ENCODE measurements at places on chromosomes 4 and X. TPM values are rescaled to one million over a fixed set of nuclear protein-coding genes. Genes with fewer than 3 reads are reported as not detected.

GRCh38 chr4:164695650-164696049 is 58.3 kb upstream of the SMIM31 start:
- no peaks in the 10 kb centered on the region for H3K27me3 ChIP-seq
- H3K4me3 ChIP-seq: no peak overlapping the region
- H3K4me1 ChIP-seq: no peaks in the 10 kb centered on the region
- DNase-seq: no peak
- H3K27ac ChIP-seq: no peak overlapping the region

- H3K4me3 ChIP-seq: no peak overlapping the region
- H3K27ac ChIP-seq: no peak overlapping the region
- no peaks in the 10 kb centered on the region for H3K4me1 ChIP-seq
- no peak for DNase-seq
- no peaks in the 10 kb centered on the region for H3K36me3 ChIP-seq
Measured at GRCh38 chrX:63526863-63527262, 175.7 kb upstream of the SPIN4 start.

GRCh38 chr4:102757681-102758080 is 3.1 kb downstream of the MANBA start:
- no peak overlapping the region for H3K27ac ChIP-seq
- H3K27me3 ChIP-seq: no peaks in the 10 kb centered on the region
- H3K4me3 ChIP-seq: no peak overlapping the region
- peaks cover 31% of the 10 kb centered on the region for H3K4me1 ChIP-seq
- DNase-seq: no peak

DNA sequence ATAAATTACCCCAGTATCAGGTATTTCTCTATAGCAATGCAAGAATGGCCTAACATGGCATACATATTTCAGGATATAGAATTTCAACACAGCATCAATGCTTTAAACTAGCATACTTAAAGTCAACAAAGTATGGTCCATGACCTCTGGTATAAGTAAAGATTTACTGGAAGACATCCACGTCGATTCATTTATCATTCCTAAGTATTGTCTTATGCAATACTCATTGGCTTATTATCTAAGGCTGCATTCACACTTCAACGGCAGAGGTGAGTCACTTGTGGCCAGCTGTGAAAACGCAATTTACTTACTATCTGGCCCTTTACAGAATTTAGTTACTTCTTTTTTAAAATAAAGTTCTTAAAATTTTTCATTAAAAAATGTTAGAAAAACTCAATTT is 42.6 kb downstream of the ADGRA3 start:
- no peak overlapping the region for H3K4me3 ChIP-seq
- H3K4me1 ChIP-seq: peaks cover 27% of the 10 kb centered on the region
- H3K27ac ChIP-seq: no peak overlapping the region
- no peak for DNase-seq
- no peaks in the 10 kb centered on the region for H3K36me3 ChIP-seq

DNA sequence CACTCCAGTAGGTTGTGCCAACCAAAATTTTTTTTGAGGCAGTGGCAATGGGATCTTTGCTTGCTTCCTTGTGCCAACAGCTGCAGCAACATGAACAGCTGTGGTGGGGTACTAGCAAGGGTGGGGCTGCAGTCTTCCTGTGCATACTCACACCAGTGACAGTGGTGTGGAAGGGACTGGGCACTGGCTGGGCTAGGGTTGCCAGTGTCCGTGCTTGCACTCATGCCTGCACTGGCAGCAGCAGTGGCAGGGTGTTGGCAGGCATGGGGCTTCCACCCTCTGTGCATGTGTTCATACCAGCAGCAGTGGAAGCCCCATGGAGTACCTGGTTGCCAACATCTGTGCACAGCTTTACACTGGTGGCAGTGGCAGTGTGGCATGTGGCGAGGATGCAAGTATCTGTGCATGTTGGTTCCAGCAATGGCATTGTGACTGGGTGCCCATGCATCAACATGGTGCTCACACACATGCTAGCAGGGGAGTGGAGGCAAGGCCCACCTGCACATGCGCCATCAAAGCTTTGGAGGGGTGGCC is 1312.6 kb downstream of the PCDH18 start:
- DNase-seq: no peak
- no peaks in the 10 kb centered on the region for H3K27me3 ChIP-seq
- no peaks in the 10 kb centered on the region for H3K36me3 ChIP-seq
- H3K4me1 ChIP-seq: no peaks in the 10 kb centered on the region
- no peak overlapping the region for H3K4me3 ChIP-seq

DNA sequence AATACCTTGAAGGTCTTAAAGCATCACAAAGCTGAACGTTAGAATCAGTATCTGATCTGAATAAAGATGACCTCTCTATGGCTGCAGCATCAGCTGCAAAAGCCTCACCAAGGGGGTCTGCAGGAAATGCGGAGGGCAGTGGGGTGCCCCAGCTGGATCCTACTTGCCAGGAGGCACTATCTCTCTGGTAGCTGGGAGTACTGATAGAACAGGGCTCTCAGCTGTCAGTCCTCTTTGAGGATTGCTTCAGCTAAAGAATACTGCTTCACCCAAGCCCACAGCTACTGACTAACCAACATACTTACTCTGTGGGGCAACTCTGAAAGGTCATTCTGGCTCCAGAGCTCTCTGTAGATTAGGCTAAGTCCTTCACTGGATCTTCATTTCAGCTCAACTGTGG is 112.5 kb upstream of the ZFP42 start:
- no peaks in the 10 kb centered on the region for H3K36me3 ChIP-seq
- H3K4me3 ChIP-seq: no peak overlapping the region
- no peak overlapping the region for H3K27ac ChIP-seq
- no peaks in the 10 kb centered on the region for H3K4me1 ChIP-seq
- H3K27me3 ChIP-seq: no peaks in the 10 kb centered on the region
- no peak for DNase-seq

- H3K36me3 ChIP-seq: no peaks in the 10 kb centered on the region
- H3K4me1 ChIP-seq: peaks cover 9% of the 10 kb centered on the region
- peak overlapping the region; percentile 10 for H3K27ac ChIP-seq
- peak; percentile 58 for DNase-seq
- H3K4me3 ChIP-seq: no peak overlapping the region
Measured at GRCh38 chr4:37528166-37528885, 157.8 kb downstream of the RELL1 start.

DNA sequence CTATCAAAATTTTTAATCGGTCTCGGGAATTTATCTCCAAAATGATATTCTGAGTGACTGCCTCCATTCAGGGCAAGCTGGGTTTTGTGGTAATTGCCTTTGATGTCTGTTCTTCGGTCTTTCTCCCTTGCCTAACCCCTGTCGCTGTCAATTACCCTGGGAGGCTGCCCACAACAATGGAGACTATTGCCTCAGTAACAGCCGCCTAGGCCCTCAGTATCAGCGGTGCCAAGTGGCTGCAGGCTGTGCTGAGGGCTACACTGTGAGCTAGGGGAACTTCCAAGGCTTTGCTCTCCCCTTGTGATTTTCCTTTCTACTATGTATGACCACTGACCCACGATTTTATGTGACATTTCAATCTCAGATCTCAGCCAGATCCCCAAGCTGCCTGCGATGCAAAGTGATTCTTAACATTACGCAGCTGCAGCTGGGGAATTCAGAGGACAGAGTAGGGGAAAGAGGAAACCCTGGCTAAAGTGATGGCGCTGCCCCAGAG is 36.3 kb upstream of the REST start:
- no peak overlapping the region for H3K27ac ChIP-seq
- H3K27me3 ChIP-seq: no peaks in the 10 kb centered on the region
- no peak for DNase-seq
- no peak overlapping the region for H3K4me3 ChIP-seq
- H3K36me3 ChIP-seq: no peaks in the 10 kb centered on the region
- H3K4me1 ChIP-seq: no peaks in the 10 kb centered on the region

DNA sequence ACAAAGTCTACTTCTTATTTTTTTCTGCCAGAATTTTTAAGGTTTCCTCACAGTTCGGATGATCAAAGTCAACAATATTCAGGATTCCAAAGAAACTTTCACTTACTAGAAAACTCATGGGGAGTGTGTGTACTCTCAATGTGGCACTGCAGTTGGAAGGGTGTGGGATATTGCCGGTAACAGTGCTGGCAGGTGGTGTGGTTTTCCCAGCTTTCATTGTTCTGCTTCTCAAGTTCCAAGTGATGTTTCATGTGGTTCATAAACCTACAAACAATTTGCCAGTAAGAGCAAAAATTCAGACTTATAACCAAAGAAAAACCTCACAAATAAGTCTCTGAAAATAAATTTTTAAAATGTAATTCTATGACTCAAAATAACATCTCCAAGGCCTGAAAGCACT is 39.8 kb downstream of the ZNF280C start:
- no peaks in the 10 kb centered on the region for H3K36me3 ChIP-seq
- H3K27ac ChIP-seq: no peak overlapping the region
- no peaks in the 10 kb centered on the region for H3K27me3 ChIP-seq
- DNase-seq: no peak
- no peaks in the 10 kb centered on the region for H3K4me1 ChIP-seq

TASL gene
- total RNA-seq: 0.26 TPM

GRCh38 chr4:85498068-85498733 is 23.3 kb downstream of the ARHGAP24 start:
- no peaks in the 10 kb centered on the region for H3K36me3 ChIP-seq
- H3K4me3 ChIP-seq: no peak overlapping the region
- H3K27ac ChIP-seq: peak overlapping the region; percentile 39
- peaks cover 37% of the 10 kb centered on the region for H3K4me1 ChIP-seq
- H3K27me3 ChIP-seq: no peaks in the 10 kb centered on the region

DNA sequence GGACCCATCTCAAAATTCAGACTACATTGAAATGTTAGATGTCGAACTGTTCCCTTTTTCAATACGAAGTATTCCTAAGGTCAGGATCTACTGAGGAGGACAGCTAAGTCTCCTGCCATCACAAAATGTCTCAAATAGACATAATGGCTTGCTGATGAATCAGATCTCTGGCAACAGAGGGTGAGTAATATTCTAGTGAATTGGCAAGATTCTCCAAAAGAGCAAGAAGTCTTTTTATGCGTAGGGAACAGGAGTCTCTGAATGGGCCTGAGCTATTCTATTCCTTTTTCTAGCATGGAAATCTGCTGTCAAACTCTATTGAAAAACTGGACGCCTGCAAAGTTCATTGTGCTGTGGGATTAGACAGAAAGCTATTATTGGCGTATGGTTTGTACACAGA is 145.4 kb downstream of the FNIP2 start:
- DNase-seq: no peak
- H3K27ac ChIP-seq: no peak overlapping the region
- H3K27me3 ChIP-seq: no peaks in the 10 kb centered on the region

HMGN5 gene
- 2.1 TPM for total RNA-seq

DNA sequence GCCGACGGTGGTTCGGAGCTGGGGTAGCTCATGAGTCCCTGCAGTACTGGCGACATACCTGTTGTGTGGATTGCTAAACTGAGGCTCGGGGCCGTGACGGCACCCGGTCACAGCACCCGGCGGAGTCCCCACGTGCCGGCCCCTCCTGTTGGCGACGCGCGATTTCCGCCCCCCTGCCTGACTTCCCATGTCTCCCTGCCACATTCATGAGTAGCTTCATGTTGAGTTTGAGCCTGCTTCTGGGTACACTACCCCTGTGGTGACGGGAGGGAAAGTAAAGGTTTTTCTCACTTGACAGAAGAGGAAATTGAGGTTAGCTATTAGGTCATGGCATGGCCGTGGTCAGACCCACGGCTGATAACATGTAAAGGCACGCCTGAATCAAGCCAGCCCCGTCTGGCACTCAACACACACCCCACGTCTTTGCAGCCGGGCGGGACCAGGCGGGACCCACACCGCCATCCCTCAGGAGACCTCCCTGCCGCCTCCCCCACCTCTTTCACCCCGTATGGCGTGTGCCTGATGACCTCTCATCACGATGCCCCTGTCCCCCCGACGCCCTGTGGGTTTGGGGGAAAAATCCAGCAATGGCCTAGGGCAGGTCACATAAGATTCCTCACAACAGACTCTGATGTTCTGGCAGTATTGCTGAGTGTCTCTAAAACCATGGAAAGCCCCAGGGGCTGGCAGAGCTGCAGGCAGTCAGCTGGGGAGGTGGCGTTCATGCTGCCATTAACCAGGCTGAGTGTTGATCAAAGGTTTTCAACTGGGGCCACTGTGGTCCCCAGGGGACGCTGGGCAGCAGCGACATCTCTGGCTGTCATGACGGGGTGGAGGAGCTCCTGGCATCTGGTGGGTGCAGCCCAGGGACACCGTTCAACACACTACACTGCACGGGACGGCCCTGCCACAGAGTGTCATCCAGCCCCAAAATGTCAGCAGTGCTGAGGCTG is 29.2 kb downstream of the P2RY8 start:
- no peaks in the 10 kb centered on the region for H3K36me3 ChIP-seq
- H3K27me3 ChIP-seq: no peaks in the 10 kb centered on the region
- H3K4me3 ChIP-seq: no peak overlapping the region
- no peak overlapping the region for H3K27ac ChIP-seq

DNA sequence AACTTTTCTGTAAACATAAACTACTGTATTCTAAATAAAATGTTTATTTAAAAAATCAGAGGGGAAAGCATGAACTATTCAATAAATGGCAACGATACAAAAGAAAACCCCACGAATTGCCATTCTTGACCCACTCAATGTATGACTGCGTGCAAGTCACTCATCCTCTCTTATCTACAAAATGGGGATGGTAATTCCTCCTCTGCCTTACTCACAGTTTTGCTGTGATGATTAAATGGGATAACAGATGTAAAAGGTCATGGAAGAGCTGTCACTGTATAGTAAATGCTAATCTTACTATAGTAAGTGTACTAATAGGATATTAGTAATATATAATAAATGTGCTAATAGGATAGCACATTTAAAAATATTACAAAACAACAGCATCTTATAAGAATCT is 173.4 kb downstream of the SCFD2 start:
- no peaks in the 10 kb centered on the region for H3K27me3 ChIP-seq
- H3K36me3 ChIP-seq: no peaks in the 10 kb centered on the region
- H3K4me3 ChIP-seq: no peak overlapping the region
- peaks cover 12% of the 10 kb centered on the region for H3K4me1 ChIP-seq

RAB9B gene
- total RNA-seq: 0.78 TPM

- no peaks in the 10 kb centered on the region for H3K36me3 ChIP-seq
- H3K27me3 ChIP-seq: no peaks in the 10 kb centered on the region
- H3K4me3 ChIP-seq: no peak overlapping the region
- H3K27ac ChIP-seq: no peak overlapping the region
- peak; percentile 44 for DNase-seq
- H3K4me1 ChIP-seq: peaks cover 21% of the 10 kb centered on the region
Measured at GRCh38 chrX:7076245-7076661, 71.3 kb upstream of the STS start.

DNA sequence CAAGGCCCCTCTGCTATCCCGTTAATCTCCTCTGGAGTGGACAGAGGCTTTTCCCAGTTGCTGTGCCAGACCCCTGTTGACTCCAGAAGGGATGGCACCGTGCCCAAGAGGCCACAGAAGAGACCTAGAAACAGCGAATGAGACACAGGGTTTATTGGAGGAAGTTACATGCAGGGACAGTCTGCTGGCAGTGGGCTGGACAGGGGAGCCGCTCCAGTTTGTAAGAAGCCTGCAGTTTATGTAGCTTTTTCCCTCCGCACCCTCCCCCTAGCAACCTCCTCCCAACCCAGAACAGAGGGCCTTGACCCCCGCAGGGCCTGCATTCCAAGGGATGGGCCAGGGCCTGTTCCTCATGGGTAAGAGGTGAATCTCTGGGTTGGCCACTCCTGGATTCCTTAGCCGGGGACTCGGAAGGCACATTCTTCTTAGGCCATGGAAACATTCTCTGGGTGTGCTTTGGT is 216.8 kb upstream of the PSAPL1 start:
- no peak overlapping the region for H3K27ac ChIP-seq
- no peaks in the 10 kb centered on the region for H3K4me1 ChIP-seq
- no peaks in the 10 kb centered on the region for H3K36me3 ChIP-seq
- no peaks in the 10 kb centered on the region for H3K27me3 ChIP-seq

GRCh38 chrX:38225093-38225492 is 4.4 kb upstream of the SRPX start:
- no peak overlapping the region for H3K27ac ChIP-seq
- H3K27me3 ChIP-seq: no peaks in the 10 kb centered on the region
- H3K36me3 ChIP-seq: no peaks in the 10 kb centered on the region
- H3K4me1 ChIP-seq: peaks cover 2% of the 10 kb centered on the region
- no peak for DNase-seq
- H3K4me3 ChIP-seq: no peak overlapping the region

TMEM185A gene
- total RNA-seq: 8.0 TPM

EDA2R gene
- 2.9 TPM for total RNA-seq

Measured in body of pancreas (tissue), 4 donors.